ENCODE measurements at places on chromosomes 1 and 21.

DNA sequence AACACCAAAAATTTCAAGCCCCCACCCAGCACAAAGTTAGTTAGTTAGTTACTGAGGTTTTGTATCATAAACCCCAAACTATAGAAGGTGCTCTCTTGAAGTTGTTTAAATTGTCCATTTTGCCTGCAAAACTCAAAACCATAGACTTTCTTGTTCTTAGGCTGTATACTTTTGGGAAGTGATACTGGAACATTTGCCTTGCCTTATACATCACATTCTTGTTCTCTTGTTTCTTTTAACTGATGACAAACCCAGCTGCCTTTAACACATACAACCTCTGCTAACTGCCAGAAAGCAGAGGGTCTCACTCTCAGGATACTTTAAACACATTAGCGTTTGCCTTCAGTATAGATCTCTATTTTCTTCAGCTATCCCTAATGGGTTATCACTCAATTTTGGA, 570.5 kb downstream of the MRPL39 start:
- no peak for DNase-seq

- no peak for DNase-seq
Observed at GRCh38 chr1:205589046-205589445, 42.8 kb downstream of the ELK4 start.

DNA sequence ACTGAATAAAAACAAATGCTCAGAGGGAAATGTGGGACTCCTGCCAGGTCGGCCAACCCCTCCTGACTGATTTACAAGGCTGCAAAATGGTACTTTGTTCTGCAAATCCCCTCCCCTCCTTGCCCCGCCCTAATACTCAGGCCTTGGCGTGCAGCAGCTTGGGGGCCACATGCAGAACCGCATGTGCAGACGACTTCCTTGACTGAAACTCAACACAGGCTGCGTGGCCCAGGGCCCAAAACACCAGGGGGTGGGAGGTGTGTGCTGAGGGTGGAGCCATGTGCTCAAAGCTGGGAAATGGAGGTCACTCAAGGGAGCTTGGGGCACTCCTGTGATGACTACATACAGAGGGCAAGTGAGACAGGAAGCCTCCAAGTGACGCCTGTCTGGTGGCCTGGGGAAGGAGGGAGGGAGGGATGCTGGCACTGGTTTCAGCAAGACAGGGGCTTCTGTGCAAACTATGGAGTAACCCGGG, 87.2 kb downstream of the MRPL37 start:
- DNase-seq: peak; percentile 86

- DNase-seq: no peak
Observed at GRCh38 chr1:34745666-34746065, 9.2 kb upstream of the GJB5 start.

DNA sequence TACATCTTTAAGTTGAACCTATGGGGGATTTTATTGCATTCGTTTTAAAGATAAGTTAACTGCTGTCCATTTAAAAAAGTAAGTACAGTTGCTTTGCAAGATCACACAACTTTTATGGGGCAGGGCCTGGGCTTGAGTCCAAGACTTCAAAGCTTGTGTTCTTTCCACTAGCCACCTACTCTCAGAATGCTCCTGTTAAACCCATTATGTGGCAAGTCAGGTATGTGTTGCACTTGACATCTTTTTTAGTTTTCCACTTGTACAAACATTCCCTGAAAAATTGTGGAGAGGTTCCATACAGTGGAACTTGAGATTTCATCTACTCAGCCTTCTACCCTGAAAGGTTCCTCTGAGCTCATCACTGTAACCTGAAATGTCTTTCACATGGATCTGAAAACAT, 235.5 kb upstream of the SGIP1 start:
- DNase-seq: no peak

DNA sequence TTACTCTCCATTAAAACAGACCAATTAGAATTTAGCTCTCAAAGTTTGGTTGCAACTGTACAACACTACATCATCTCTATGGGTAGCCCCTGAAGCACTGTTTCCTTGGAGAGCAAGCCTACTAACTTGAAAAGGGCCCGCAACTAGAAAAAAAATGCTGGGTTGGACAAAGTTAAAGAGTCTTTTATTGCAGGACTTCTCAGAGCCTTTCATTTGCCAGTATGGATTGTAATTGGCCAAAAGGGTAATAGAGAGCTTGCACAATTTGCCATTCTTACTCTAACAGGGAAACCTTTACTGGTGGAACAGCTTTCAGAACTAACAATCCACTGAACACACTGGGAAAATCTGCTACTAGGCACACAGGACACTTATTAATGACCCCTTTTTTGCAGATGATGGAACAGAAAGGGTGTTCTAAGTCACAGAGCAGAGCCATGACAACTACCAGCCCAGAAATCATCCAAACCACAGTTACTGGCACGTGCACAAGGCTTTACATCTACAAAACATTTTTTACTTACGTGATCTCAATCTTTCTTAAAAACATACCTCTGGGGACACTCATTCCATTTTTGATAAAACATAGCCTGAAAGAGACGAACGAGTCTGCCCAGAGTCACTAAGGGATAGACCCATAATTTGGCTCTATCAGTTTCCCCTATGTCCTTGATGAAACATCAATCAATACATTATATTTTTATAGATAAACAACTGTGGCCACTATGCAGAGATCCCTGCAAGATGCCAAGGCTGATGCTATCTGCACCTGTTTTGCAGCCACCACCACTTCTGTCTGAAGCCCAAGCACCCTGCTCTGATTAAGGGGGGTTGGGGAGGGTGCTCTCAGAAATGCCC, 176.3 kb upstream of the EDN2 start:
- DNase-seq: no peak

DNA sequence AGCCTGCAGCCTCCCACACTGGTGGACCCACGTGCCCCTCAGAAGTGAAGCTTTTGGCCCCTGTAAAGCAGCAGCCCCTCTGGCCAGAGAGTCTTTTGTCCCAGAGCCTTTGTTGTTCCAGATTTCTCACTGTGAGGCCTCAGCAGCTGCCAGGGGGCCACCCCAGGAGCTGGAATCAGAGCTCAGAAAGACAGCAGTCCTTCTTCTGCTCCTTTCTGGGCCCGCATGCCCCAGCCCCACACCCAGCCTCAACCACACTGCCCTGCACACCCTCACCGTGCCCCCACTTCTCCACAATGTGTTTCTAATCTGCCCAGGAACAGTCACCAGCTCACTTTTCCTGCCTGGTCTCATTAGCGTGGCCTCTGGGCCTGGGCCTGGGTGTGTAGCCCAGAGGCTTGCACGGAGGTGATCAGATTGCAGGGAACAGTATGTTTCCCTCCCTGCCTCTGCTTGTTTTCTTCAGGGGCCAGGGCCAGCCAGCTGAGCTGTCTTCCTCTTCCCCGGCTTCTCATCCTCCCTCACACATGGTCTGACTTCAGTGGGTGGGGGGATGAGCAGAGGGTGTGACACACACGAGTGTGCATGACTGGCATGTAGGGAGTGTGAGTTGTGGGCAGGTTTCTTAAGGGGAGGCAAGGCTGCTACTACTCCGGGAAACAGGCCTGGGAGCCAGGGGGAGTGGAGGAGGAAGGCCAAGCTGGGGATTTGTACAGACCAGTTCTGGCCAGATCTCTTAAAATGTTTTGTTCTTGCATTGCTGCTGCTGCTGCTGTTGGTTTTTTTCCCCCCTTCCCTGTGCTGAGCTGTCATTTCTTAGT, 82.5 kb upstream of the ZNF648 start:
- peak; percentile 59 for DNase-seq

GRCh38 chr1:33902486-33903209, 38.8 kb downstream of the HMGB4 start:
- peak; percentile 22 for DNase-seq

GRCh38 chr1:149843431-149844041, 55.8 kb upstream of the BOLA1 start:
- DNase-seq: no peak

GRCh38 chr21:42594616-42595282, 58.7 kb upstream of the PDE9A start:
- DNase-seq: no peak

DNA sequence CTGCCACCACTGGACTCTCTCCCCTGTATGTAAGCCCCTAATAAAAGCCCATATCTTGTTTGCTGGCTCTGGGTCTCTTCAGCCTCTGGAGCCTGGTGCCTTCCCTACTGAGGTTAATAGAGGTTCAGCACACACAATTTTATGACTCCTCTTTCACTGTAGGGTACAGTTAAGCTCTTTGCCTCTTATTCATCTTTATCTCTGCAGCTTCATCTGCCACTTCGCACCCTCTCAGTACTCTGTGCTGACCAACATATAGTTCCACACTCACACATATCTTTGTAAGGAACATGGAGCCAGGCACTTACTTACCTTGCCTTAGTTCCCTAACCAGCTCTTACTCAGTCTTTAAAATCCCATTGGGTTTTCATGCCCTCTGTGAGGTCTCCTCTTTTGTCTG, 4.5 kb downstream of the BTBD8 start:
- DNase-seq: no peak

GRCh38 chr1:93474321-93474720, 26.4 kb downstream of the FNBP1L start:
- no peak for DNase-seq

GRCh38 chr1:35561972-35562680, 4.5 kb downstream of the NCDN start:
- DNase-seq: no peak

GRCh38 chr1:177228693-177229065, 57.9 kb downstream of the BRINP2 start:
- peak; percentile 65 for DNase-seq

- DNase-seq: no peak
Observed at GRCh38 chr1:109890115-109890953, 20.3 kb upstream of the CSF1 start.

GRCh38 chr1:210935905-210936304, 198.0 kb downstream of the KCNH1 start:
- DNase-seq: no peak

DNA sequence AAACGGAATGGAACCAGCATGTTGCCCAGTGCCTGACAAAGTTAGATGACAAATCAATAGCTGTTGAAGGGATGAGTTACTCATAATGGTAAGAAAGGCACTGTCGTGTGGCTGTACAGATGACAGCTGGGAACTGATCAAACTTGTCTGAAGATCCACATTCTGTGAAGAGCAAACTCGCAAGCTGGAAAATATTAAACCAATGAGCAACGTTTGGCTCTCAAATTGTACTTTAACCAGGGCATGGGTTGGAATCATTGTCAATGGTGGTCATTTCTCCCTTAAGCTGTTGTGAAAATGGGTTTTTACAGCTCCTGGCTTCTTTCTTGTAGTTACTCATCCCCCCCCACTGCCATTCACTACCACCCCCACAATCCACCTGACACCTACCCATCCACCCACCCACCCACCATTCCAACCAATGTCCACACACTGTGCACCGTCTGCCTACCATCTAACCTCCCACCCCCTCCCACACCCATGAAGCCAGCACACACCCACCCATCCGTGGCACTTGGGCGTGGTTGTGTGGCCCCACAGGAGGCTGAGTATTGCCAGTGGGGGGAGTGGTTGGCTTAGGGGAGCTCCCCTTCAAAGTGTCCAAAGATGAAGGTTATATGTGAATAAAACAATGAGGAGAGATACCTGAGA, 46.7 kb downstream of the CLDN14 start:
- no peak for DNase-seq

- peak; percentile 63 for DNase-seq
Observed at GRCh38 chr1:119040906-119041305, 52.8 kb upstream of the TBX15 start.

- no peak for DNase-seq
Observed at GRCh38 chr1:26094076-26094669, 17.5 kb upstream of the PDIK1L start.
